Stomach (tissue), 19 donors: ENCODE measurements at places on chromosomes 3 and 15.

DNA sequence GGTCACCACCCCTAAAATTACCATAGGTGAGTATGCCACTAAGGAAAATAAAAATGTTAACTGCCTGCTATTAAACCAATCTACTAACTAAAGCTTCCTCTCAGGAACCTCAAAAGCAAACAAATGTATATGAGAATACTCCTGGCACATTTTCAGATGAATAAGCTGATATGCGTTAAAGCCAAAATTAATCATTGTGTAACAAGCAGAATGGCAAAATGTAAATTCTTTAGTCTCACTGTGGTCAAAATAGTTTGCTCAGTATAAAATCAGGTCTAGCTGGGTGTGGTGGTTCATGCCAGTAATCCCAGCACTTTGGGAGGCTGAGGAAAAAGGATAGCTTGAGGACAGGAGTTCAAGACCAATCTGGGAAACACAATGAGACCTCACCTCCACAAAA lies 53.6 kb downstream of the SUMF1 start:
- no peak for DNase-seq

- peak; percentile 89 for DNase-seq
Measured at GRCh38 chr3:44554626-44555592, at the start of gene ZKSCAN7. Gene ZKSCAN7, plus strand, starts transcription at chr3:44555193. Its CDS starts 1,855 bp downstream, at chr3:44557048.

DNA sequence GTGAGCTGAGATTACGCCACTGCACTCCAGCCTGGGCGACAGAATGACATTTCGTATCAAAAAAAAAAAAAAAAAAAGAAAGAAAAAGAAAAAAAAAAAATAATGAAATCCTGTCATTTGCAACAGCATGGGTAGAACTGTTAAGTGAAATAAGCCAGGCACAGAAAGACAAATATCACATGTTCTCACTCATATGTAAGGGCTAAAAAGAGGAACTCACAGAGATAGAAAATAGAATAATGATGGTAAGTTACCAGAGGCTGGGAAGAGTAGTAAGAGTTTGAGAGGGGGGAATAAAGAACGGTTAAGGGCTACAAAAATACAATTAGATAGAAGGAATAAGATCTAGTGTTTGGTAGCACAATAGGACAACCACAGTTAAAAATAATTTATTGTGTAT lies 19.7 kb downstream of the DENND6A start:
- DNase-seq: no peak

- no peak for DNase-seq
Measured at GRCh38 chr3:31028766-31029165, 134.3 kb upstream of the GADL1 start.

GRCh38 chr3:192855434-192855833 lies 62.2 kb downstream of the MB21D2 start:
- DNase-seq: no peak

DNA sequence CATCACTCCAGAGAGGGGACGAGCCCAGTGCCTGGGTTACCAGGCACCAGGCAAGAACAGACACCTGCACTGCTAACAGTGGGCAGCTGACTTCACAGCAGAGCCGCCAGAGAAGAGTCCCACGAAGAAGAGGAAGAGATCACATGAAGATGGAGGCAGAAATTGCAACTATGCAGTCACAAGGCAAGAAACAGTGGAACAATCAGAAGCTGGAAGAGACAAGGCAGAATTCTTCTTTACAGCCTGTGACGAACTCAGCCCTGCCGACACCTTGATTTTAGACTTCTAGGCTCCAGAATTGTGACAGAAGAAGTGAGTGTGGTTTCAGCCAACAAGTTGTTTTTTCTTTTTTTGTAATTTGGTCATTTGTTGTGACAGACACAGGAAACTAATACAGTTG lies 59.2 kb downstream of the IL12A start:
- DNase-seq: no peak
